ENCODE measurements at places on chromosomes 5 and 9. TPM values are rescaled to one million over a fixed set of nuclear protein-coding genes. Genes with fewer than 3 reads are reported as not detected.

The ANKRD31 gene
- total RNA-seq, result 0.06 TPM

The KLHL3 gene
- 0.13 TPM for total RNA-seq

The MELK gene
- 68.7 TPM for total RNA-seq

The ADGRV1 gene
- 0.50 TPM for total RNA-seq

The FLT4 gene
- total RNA-seq, result 3.6 TPM

The PDGFRB gene
- total RNA-seq, result 0.80 TPM

The SPATA31C1 gene
- not detected for total RNA-seq

The MARCOL gene
- not detected for total RNA-seq

The PRELID2 gene
- total RNA-seq, result 7.6 TPM

The DDX4 gene
- total RNA-seq, result not detected

The VLDLR gene
- 17.3 TPM for total RNA-seq

The GDA gene
- 0.96 TPM for total RNA-seq

The NDUFS6 gene
- total RNA-seq, result 115 TPM

The APBA1 gene
- 0.28 TPM for total RNA-seq

The SH3RF2 gene
- 2.4 TPM for total RNA-seq

The TAF11L10 gene
- total RNA-seq, result not detected

The PCDHGB2 gene
- 0.08 TPM for total RNA-seq

The CAVIN4 gene
- 0.32 TPM for total RNA-seq

The DAPK1 gene
- 23.8 TPM for total RNA-seq

The RGS7BP gene
- not detected for total RNA-seq

The SREK1IP1 gene
- total RNA-seq, result 8.8 TPM

The TRIM36 gene
- 2.1 TPM for total RNA-seq

The GHR gene
- 0.05 TPM for total RNA-seq

The DRD1 gene
- total RNA-seq, result 0.05 TPM

The SLC6A18 gene
- not detected for total RNA-seq

The TAF11L5 gene
- total RNA-seq, result not detected

The CCDC112 gene
- total RNA-seq, result 6.6 TPM

The SOHLH1 gene
- 0.05 TPM for total RNA-seq

The CDH9 gene
- not detected for total RNA-seq

The ARSI gene
- 30.6 TPM for total RNA-seq

The AFAP1L1 gene
- total RNA-seq, result 12.3 TPM

The LHX3 gene
- total RNA-seq, result 0.08 TPM

The SGTB gene
- 6.6 TPM for total RNA-seq

The ADGRD2 gene
- total RNA-seq, result 0.03 TPM

The PLAC8L1 gene
- total RNA-seq, result not detected

The ZFP2 gene
- not detected for total RNA-seq

The NRG2 gene
- 2.5 TPM for total RNA-seq

The FUBP3 gene
- total RNA-seq, result 52.2 TPM

The IL9 gene
- total RNA-seq, result not detected

The ROR2 gene
- 1.7 TPM for total RNA-seq

The PCDHGA2 gene
- 0.40 TPM for total RNA-seq

The GNA14 gene
- 0.05 TPM for total RNA-seq

The TMEM252 gene
- total RNA-seq, result not detected

The ECSCR gene
- total RNA-seq, result not detected

The IL5 gene
- not detected for total RNA-seq

The FOXD1 gene
- 19.4 TPM for total RNA-seq

The SMIM15 gene
- 68.7 TPM for total RNA-seq

The TOR1B gene
- 22.3 TPM for total RNA-seq

The SLC1A1 gene
- 1.2 TPM for total RNA-seq

The HTR1A gene
- not detected for total RNA-seq

The C9orf72 gene
- total RNA-seq, result 3.3 TPM

The LEAP2 gene
- 0.65 TPM for total RNA-seq

The KIF4B gene
- 0.02 TPM for total RNA-seq

All from A549 treated with AZD2906 at 1 μM for 4 hours (cell line).